Smooth muscle cell of trachea (primary cell): ENCODE measurements at places on chromosomes 5 and 9. TPM values are rescaled to one million over a fixed set of nuclear protein-coding genes. Genes with fewer than 3 reads are reported as not detected.

IL11RA gene
- 16.0 and 23.0 TPM in 2 replicates for total RNA-seq

KCNMB1 gene
- total RNA-seq = not detected in 2 replicates

DDX4 gene
- total RNA-seq = under 0.01 TPM in 1 of 2 replicates, not detected in the other

NDOR1 gene
- 5.1 and 6.8 TPM in 2 replicates for total RNA-seq

GNAQ gene
- total RNA-seq = 28.4 and 32.3 TPM in 2 replicates

SLC27A6 gene
- total RNA-seq = under 0.01 and 0.15 TPM in 2 replicates

PKD2L2 gene
- total RNA-seq = not detected in 2 replicates
